H9 (cell line): ENCODE measurements at places on chromosomes 7 and 10. TPM values are rescaled to one million over a fixed set of nuclear protein-coding genes. Genes with fewer than 3 reads are reported as not detected.

- DNase-seq: peak; percentile 42
Measured at GRCh38 chr10:77377678-77378352, 259.8 kb downstream of the KCNMA1 start.

GRCh38 chr7:29113384-29114102, 32.8 kb downstream of the CPVL start:
- DNase-seq: peak; percentile 52

- DNase-seq: no peak
Measured at GRCh38 chr7:8210845-8211724, 50.9 kb downstream of the ICA1 start.

DNA sequence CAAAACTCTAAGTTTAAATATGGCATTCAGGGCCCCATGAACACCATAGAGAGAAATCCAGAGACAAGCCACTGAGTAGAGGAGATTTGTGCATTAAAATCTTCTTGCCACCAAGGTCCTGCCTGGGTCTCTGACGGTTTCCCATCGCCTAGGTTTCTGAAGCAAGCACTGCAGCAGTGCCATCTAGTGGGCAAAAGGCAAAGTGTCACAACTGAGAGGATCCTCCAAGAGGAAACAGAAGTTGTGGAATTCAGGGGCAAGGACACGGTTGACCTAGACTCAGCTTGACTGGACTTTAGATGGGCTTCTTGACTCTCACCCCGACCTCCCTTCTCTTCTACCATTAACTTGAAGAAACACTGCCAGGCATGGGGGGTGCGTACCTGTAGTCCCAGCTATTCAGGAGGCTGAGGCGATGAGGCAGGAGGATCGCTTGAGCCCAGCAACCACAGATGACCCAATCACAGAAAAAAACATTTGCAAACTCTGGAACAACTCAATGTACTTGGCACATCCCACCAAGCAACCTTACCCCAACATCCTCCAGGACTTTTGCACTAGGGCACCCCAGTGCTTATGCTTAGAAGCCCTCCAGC, 604.1 kb downstream of the GALNT17 start:
- DNase-seq: peak; percentile 80

The CCDC126 gene
- total RNA-seq: 2.1 and 4.0 TPM in 2 replicates
